Prostate gland (tissue), 2 donors: ENCODE measurements at places on chromosomes 4 and X. TPM values are rescaled to one million over a fixed set of nuclear protein-coding genes. Genes with fewer than 3 reads are reported as not detected.

Gene CCKAR
- total RNA-seq, result not detected

Gene APLN
- 3.5 TPM for total RNA-seq

Gene DCAF4L1
- 37.5 TPM for total RNA-seq

Gene NRK
- 2.6 TPM for total RNA-seq

Gene FOXP3
- 0.36 TPM for total RNA-seq

Gene GATA1
- not detected for total RNA-seq

Gene PAGE4
- 31.5 TPM for total RNA-seq

Gene SPANXB1
- 9.8 TPM for total RNA-seq

Gene CD40LG
- total RNA-seq, result not detected

Gene EIF4E
- total RNA-seq, result 46.8 TPM

GRCh38 chr4:156970501-156971164 lies 966 bp downstream of the PDGFC start:
- H3K36me3 ChIP-seq, result no peaks in the 10 kb centered on the region
- peak overlapping the region; percentile 88 for H3K27ac ChIP-seq
- peak overlapping the region; percentile 75 for H3K4me3 ChIP-seq
- no peaks in the 10 kb centered on the region for H3K27me3 ChIP-seq
- peak; percentile 50 for DNase-seq
- no peaks in the 10 kb centered on the region for H3K4me1 ChIP-seq

GRCh38 chrX:39840133-39840532 lies 257.6 kb downstream of the BCOR start:
- no peak for DNase-seq
- H3K36me3 ChIP-seq, result no peaks in the 10 kb centered on the region
- no peaks in the 10 kb centered on the region for H3K4me1 ChIP-seq

DNA sequence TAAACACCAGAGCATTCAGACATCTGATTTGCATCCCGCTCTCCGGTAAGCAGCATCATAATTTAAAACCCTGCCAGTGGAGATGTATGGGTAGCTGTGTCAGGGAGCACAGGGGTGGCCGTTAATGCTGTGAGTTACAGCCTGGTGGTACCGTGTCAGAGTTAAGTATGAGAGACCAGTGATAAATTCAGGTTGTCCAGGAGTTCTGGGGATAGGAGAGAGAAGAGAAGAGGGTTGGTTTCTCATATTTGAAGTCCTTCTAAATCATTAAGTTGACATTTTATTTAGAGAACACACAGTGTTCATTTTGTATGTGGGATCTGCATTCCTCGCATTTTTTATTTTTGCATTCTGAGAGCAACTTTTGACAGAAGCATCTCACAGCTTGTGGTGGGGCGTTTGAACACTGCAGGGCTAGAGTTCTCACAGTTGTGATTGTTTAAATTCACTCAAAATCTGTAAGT lies 157.6 kb downstream of the DCLK2 start:
- H3K27ac ChIP-seq, result no peak overlapping the region
- no peaks in the 10 kb centered on the region for H3K4me1 ChIP-seq
- no peak for DNase-seq
- no peaks in the 10 kb centered on the region for H3K27me3 ChIP-seq
- H3K36me3 ChIP-seq, result no peaks in the 10 kb centered on the region

DNA sequence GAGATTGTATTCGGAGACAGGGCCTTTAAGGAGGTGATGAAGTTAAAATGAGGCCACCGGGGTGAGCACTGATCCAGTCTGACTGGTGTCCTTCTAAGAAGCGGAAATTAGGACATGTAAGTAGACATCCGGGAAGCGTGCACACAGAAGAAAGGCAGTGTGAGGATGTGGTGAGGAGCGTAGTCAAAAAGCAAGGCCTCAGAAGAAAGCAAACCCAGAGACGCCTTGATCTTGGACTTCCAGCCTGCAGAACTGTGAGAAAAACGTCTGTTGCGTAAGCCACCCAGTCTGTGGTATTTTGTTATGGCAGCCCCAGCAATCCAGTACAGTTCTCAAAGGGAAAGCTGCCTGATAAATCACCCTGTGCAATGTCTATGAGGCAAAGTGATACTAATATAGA lies 153.5 kb downstream of the KCNIP4 start:
- H3K27me3 ChIP-seq, result no peaks in the 10 kb centered on the region
- no peak overlapping the region for H3K4me3 ChIP-seq
- H3K27ac ChIP-seq, result no peak overlapping the region
- no peaks in the 10 kb centered on the region for H3K4me1 ChIP-seq

- no peak overlapping the region for H3K4me3 ChIP-seq
- no peaks in the 10 kb centered on the region for H3K36me3 ChIP-seq
- H3K27ac ChIP-seq, result no peak overlapping the region
- DNase-seq, result no peak
These were observed 49.6 kb downstream of the LNX1 start for GRCh38 chr4:53541577-53542206.

- no peaks in the 10 kb centered on the region for H3K36me3 ChIP-seq
- no peaks in the 10 kb centered on the region for H3K4me1 ChIP-seq
- H3K27ac ChIP-seq, result no peak overlapping the region
These were observed 11.9 kb downstream of the REPS2 start for GRCh38 chrX:16958356-16958755.

DNA sequence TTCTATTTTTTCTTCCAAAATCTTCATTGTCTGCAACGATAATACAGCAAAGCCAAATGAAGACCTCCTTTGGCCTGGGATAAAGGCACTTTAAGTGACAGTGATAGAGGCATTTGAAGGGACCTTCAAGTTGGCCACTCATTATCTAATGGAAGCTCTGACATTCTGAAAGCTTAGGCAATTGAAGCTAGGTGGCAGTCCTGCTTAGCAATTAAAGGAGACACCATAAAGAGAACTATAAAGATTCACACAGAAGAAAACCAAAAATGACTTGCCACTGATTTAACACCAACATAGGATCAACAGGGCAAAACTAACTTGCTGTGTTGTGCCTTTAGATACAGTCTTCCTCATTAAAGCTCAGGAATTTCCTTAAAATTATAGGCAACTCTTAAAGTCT lies 103.3 kb upstream of the TSPAN7 start:
- H3K27me3 ChIP-seq, result no peaks in the 10 kb centered on the region
- no peaks in the 10 kb centered on the region for H3K36me3 ChIP-seq
- no peaks in the 10 kb centered on the region for H3K4me1 ChIP-seq
- no peak for DNase-seq
- no peak overlapping the region for H3K27ac ChIP-seq
- H3K4me3 ChIP-seq, result no peak overlapping the region

GRCh38 chr4:3009422-3009821 lies 46.1 kb downstream of the GRK4 start:
- no peak for DNase-seq
- no peaks in the 10 kb centered on the region for H3K27me3 ChIP-seq
- no peak overlapping the region for H3K27ac ChIP-seq
- H3K4me1 ChIP-seq, result no peaks in the 10 kb centered on the region
- H3K4me3 ChIP-seq, result no peak overlapping the region
- no peaks in the 10 kb centered on the region for H3K36me3 ChIP-seq

GRCh38 chr4:87824352-87824751 lies 8.4 kb upstream of the MEPE start:
- H3K27me3 ChIP-seq, result no peaks in the 10 kb centered on the region
- no peaks in the 10 kb centered on the region for H3K4me1 ChIP-seq
- no peak overlapping the region for H3K4me3 ChIP-seq
- H3K36me3 ChIP-seq, result no peaks in the 10 kb centered on the region
- no peak for DNase-seq

- H3K27me3 ChIP-seq, result no peaks in the 10 kb centered on the region
- no peaks in the 10 kb centered on the region for H3K4me1 ChIP-seq
- DNase-seq, result no peak
- H3K4me3 ChIP-seq, result no peak overlapping the region
These were observed 30.5 kb upstream of the ENPP6 start for GRCh38 chr4:184248216-184248615.

DNA sequence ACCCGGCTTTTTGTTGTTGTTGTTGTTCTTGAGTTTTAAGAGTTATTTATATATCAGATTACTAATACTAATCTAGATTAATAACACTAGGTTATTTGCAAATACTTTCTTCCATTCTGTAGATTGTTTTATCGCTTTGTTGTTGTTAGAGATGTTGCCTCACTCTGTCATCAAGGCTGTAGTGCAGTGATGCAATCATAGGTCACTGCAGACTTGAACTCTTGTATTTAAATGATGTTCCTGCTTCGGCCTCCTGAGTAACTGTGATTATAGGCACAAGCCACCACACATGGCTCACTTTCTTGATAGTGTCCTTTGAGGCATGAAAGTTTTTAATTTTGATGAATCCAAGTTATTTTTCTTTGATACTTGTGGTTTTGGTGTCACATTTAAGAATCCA lies 129.0 kb downstream of the VSIG4 start:
- no peaks in the 10 kb centered on the region for H3K36me3 ChIP-seq
- no peaks in the 10 kb centered on the region for H3K27me3 ChIP-seq
- no peak overlapping the region for H3K4me3 ChIP-seq
- no peak for DNase-seq
- H3K27ac ChIP-seq, result no peak overlapping the region

GRCh38 chrX:119790977-119791436 lies 423 bp downstream of the RPL39 start:
- H3K27ac ChIP-seq, result peak overlapping the region; percentile 94
- no peaks in the 10 kb centered on the region for H3K4me1 ChIP-seq
- peak; percentile 4 for DNase-seq
- no peaks in the 10 kb centered on the region for H3K36me3 ChIP-seq

DNA sequence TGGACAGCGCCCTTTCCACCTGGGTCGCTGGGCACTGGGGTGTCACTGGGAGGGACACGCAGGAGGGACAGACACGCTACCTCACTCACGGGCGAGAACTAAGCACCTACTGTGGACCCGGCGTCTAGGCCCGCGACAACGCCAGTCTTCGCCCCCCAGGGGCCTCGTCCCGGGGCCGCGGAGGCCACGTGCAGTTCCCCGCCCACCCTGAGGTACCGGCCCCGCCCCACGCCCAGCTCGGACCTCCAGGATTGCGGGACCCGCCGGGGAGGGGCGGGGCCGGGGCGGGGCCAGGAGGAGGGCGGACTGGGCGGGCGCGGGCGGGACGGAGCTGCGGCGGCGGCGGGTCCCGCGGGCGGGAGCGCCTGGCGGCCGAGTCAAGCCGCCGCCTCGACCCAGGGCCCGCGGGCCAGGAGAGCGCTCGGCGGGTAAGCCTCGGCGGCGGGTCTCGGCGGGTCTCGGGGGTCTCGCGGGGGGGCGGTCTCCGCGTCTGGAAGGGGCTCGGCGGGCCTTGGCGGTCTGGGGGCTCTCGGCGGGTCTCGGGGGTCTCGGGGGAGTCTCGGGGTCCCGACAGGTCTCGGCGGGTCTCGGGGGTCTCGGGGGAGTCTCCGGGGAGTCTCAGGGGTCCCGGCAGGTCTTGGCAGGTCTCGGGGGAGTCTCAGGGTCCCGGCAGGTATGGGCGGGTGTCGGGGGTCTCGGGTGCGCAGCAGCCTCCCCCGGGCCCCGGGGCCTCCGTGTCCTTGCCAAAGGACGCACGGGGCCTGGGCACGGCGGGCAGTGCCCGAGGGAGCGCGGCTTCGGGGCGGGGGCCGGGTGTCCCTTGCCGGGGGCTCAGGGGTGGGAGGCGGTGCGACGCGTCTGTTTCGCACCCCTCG lies at the start of gene SH3BP2:
Gene SH3BP2 (plus strand): TSS at position 375 of the 875 bp plus-strand sequence. CDS start 27,533 bp downstream, outside the sequence.
- peak within 1 kb of the TSS; percentile 42 for H3K4me3 ChIP-seq
- no peak for DNase-seq
- H3K36me3 ChIP-seq, result no peaks in the 10 kb centered on the region
- H3K4me1 ChIP-seq, result peaks cover 21% of the 10 kb centered on the region

DNA sequence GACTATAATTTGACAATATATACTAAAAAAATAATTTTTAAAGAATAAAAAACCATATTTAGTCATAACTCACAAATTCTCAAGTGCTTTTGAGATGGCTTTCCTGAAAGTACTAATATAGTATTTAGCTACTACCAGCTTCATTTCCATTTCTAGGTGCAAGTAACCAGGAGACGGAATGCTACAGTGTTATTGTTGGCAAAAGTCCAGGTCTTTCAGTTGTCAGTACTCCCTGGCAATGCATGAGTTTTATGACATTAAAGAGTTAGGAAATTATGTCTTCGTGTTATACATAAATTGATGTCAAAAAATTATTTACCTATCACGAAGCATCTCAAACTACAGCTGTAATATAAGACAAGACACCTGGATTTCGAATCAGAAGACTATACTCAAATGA lies 45.0 kb downstream of the TMEM47 start:
- H3K36me3 ChIP-seq, result no peaks in the 10 kb centered on the region
- no peak for DNase-seq
- no peak overlapping the region for H3K4me3 ChIP-seq
- H3K27ac ChIP-seq, result no peak overlapping the region
- H3K27me3 ChIP-seq, result no peaks in the 10 kb centered on the region
- no peaks in the 10 kb centered on the region for H3K4me1 ChIP-seq

GRCh38 chr4:3059943-3060342 lies 14.4 kb downstream of the HTT-AS start:
- no peak overlapping the region for H3K27ac ChIP-seq
- H3K36me3 ChIP-seq, result no peaks in the 10 kb centered on the region
- H3K4me3 ChIP-seq, result no peak overlapping the region
- no peaks in the 10 kb centered on the region for H3K27me3 ChIP-seq

DNA sequence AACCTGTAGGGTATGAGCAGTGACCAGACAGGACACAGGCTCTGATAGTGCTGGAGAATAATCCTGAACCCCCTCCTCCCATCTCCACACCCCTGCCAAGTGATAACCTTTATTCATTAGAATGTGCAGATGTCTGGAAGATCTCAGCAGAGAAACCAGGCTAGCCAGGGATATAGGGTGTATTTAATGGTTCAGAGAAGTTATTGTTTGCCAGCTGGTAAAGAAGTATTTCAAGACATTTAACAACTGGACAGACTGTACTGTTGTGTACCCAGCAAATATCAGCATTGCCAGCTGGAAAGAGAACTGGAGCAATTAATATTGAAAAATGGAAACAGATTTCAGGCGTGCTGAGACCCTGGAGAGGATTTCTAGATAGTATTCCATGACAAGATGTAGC lies 94.5 kb downstream of the RASGEF1B start:
- no peak overlapping the region for H3K4me3 ChIP-seq
- no peak overlapping the region for H3K27ac ChIP-seq
- no peaks in the 10 kb centered on the region for H3K27me3 ChIP-seq
- DNase-seq, result peak; percentile 14

- H3K4me3 ChIP-seq, result no peak overlapping the region
- no peaks in the 10 kb centered on the region for H3K36me3 ChIP-seq
- DNase-seq, result no peak
These were observed 57.0 kb upstream of the PGM2 start for GRCh38 chr4:37769391-37769989.

- no peaks in the 10 kb centered on the region for H3K36me3 ChIP-seq
- H3K27ac ChIP-seq, result no peak overlapping the region
- H3K4me3 ChIP-seq, result no peak overlapping the region
- DNase-seq, result no peak
- no peaks in the 10 kb centered on the region for H3K27me3 ChIP-seq
- H3K4me1 ChIP-seq, result no peaks in the 10 kb centered on the region
These were observed 175.4 kb downstream of the SH3BGRL start for GRCh38 chrX:81377329-81377728.

DNA sequence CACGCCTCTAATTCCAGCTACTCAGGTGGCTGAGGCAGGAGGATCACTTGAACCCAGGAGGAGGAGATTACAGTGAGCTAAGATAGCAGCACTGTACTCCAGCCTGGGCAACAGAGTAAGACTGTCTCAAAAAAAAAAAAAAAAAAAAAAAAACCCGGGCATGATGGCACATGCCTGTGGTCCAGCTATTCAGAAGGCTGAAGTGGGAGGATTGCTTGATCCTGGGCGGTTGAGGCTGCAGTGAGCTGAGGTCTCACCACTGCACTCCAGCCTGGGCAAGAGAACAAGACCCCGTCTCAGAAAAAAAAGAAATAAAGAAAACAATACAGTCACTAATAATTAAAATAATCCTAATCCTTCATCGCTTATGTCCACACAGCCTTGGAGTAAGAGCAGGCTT lies 68.1 kb downstream of the APBB2 start:
- no peak for DNase-seq
- no peaks in the 10 kb centered on the region for H3K27me3 ChIP-seq
- H3K4me3 ChIP-seq, result no peak overlapping the region
- H3K4me1 ChIP-seq, result peaks cover 4% of the 10 kb centered on the region
